ENCODE measurements at places on chromosomes 3 and 15.

- no peak for DNase-seq
Measured at GRCh38 chr3:16606398-16606797, 1.2 kb upstream of the DAZL start.

DNA sequence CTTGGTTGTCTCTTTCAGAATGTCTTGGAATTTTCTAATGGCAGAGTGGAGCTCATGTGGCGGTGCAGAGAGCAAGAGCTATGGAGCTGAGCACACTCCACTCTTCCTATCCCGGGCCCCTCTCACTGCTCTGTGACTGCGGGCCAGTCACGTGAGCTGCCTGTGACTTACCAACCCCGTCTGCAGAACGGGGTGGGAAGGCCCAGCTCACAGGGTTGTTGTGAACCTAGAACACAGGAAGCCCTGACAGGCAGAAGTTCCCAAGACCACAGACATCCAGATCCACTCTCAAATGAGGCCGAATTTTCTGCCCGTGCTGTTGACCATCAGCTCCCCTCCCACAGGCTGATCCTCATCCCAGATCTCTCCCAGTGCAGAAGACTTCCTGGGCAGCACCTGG, 35.5 kb upstream of the PLXNA1 start:
- no peak for DNase-seq

DNA sequence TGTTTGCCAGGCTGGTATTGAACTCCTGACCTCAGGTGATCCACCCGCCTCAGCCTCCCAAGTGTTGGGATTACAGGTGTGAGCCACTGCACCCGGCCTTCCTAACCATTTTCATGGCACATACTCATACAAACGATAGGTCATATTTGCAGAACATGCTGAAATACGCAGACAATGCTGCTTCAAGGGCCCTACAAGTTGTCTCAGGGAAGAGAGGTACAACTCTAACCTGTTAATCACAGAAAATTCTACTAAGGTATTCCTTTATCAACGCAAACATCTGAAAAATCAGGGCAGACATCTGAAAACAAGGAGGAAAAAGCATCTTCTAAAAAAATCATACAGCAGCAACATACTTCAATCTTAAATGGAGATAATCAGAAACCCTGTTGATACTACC, 39.9 kb downstream of the RAF1 start:
- DNase-seq = no peak

GRCh38 chr3:14223595-14223994, 45.0 kb downstream of the LSM3 start:
- no peak for DNase-seq

GRCh38 chr15:93954985-93955571, 276.3 kb upstream of the MCTP2 start:
- no peak for DNase-seq

All from COR-L47 (cell line).